Ascending aorta (tissue), 2 donors: ENCODE measurements at places on chromosomes 6 and 20. TPM values are rescaled to one million over a fixed set of nuclear protein-coding genes. Genes with fewer than 3 reads are reported as not detected.

- no peak for DNase-seq
Observed at GRCh38 chr6:37966801-37967200, 147.3 kb downstream of the ZFAND3 start.

The ENPP3 gene
- total RNA-seq: not detected

The BMP6 gene
- total RNA-seq: 16.0 TPM

- DNase-seq: no peak
Observed at GRCh38 chr6:92201618-92202017, 1217.7 kb downstream of the EPHA7 start.

GRCh38 chr6:83729871-83730270 is 21.0 kb upstream of the SNAP91 start:
- DNase-seq: no peak

DNA sequence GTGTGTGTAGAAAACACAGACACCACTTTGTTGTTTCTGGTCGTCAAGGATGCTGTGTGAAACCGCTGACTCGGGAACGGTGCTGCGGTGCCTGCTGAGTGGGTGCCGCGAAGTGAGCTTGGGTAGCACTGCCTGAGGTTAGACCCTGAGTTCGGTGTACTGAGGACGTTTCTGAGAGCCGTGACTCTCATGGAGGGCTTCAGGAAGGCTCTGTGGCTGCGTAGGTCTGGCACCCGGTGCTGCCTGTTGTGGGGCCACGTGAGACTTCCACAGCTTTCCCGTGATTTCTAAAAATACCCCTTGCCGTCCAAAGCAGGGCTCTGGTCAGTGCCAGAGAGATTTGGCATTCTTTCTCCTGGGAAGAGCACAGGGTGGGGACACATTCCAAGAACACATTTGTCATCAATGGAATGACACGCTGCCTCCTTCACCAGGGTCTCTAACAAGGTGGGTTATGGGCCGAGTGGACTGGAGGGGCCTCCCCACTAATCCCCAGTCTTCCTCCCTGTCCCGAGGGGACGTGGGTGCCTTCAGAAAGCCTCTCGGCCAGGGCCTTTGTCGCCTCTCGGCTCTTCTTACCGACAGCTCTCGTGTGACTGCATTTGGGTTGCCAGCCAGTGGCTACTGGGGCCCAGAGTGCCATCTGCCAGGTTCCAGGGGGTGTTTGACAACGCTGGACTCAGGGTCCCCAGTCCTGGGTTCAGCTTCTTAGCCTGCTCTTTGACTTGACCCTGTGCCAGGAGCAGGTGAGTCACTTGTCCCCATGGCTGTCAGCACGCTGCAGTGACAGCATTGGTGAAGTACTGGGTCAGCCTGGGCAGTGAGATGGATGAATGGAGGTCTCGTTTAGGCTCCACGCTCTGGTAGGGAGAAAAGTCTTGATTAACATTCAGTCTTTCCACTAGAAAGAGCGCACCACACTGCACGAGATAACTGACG is 62.2 kb downstream of the SYNJ2 start:
- DNase-seq: no peak

The SFTA2 gene
- total RNA-seq: not detected

DNA sequence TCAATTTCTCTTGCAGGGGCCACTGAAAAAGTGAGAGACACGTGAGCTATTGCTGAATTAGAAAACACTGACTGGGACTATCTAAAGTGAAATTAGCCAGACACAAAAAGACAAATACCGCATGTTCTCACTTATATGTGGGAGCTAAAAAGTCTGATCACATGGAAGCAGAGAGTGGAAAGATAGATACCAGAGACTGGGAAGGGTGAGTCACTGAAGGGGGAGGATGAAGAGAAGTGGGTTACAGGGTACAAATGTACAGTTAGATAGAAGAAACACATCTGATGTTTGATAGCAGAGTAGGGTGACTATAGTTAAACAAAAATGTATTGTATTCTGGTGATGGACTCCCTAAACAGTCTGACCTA is 13.4 kb downstream of the CST3 start:
- DNase-seq: no peak

The GPR6 gene
- total RNA-seq: not detected

DNA sequence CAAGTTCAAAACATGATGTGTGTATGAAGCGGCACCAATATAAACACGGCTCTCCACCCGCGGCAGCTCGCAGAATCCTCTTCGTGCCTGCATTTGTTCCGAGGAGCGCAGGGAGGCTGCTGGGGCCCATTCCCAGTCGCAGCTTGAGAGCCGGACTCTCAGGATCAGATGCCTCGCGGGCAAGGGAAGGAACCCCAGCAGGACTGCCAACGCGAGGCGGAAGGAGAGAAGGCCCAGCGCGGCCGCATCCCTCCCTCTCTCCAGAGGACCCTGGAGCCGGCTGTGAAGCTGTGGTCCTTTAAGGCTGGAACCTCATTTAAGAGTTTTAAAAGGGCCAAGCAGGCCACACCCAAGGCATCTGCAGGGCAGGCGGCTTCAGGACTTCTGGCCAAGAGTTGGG is 44.2 kb upstream of the ZBP1 start:
- DNase-seq: peak; percentile 8

- DNase-seq: no peak
Observed at GRCh38 chr20:1958426-1958825, 35.4 kb downstream of the PDYN start.

GRCh38 chr20:7490288-7490687 is 450.0 kb downstream of the HAO1 start:
- DNase-seq: no peak

DNA sequence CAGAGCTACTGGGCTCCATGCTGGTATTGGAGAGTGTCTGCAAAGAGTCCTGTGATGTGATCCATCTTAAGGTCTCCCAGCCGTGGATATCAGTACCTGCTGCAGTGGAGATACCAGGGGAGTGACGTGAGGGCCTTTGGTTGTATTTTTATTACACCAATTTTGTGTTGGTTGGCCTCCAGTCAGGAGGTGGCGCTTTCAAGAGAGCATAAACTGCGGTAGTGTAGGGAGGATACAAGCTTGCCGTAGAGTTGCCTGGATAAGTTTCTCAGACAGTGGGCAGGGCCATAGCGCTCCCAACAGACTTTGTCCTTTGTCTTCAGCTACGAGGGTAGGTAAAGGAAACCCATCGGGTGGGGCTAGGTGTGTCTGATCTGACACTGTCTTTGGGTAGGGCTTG is 113.0 kb upstream of the CEP162 start:
- no peak for DNase-seq

GRCh38 chr6:100246206-100246605 is 218.5 kb downstream of the SIM1 start:
- no peak for DNase-seq

DNA sequence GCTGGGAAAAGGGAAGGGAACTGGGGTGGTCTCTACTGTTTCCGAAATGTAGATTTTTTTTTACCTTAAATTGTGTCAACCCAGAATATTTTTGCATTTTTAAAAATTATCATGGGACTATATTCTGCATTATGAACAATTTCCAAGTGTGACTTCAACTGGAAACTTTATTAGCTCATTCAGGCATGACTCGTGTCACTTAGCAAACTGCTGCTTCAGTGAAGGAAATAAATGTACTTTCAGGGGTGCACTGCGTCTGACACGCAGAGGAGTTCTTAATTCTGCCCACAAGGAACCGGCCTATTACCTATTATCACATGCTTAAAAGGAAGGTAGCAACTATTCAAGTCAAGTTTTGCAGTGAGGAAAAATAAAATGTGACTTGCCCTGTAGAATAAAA is 291.3 kb upstream of the PRDM1 start:
- no peak for DNase-seq

- no peak for DNase-seq
Observed at GRCh38 chr20:53844259-53844658, 226.1 kb downstream of the BCAS1 start.

The APCDD1L gene
- total RNA-seq: 2.1 TPM

The TRIM40 gene
- total RNA-seq: not detected

GRCh38 chr6:112332274-112332673 is 14.9 kb upstream of the RFPL4B start:
- DNase-seq: no peak

DNA sequence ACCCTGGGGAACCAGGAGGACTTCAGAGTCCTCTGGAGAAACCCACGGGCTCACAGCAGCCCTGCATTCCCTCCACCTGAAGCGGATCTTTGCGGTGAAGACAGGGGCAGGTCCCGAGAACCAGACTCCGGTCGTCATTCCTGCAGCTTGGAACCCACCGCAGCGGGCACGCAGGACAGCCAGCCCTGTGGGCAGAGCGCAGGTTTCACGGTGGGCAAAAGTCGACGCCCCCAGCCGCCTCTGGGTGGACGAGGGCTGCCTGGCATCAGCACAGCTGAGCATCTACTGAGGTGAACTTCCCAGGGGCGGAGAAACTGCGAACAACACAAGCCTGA is 118.3 kb downstream of the PSMB1 start:
- DNase-seq: peak; percentile 22

DNA sequence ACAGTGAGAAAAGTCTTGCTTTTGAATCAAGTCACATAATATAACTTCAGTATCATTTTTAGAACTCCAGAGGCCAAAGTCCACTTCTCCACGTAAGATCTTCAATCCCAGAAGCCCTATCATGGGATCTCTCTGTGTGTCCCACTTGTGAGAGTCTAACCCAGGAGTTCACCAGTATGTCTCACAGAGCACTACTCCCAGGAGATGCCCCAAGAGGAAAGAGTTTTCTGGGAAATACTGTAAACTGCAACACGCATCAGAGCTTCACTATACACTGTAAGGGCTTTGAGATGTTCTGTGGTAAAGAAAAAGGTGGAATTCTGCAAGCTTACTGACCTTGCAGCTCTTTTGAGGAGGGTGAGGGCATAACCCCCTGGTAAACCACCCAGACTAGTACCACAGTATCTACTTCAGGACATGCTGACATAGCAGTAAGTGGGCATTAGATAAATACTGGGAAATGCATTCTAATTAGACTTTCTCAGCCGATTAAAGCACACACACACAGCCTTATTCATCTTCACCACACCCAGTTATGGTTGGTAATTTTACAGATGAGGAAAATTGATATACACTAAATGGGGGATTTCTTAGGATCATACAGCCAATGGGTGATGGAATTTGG is 12.3 kb downstream of the DCBLD1 start:
- no peak for DNase-seq

The RNF217 gene
- 7.3 TPM for total RNA-seq

- DNase-seq: no peak
Observed at GRCh38 chr6:152360034-152360433, 277.1 kb downstream of the SYNE1 start.

DNA sequence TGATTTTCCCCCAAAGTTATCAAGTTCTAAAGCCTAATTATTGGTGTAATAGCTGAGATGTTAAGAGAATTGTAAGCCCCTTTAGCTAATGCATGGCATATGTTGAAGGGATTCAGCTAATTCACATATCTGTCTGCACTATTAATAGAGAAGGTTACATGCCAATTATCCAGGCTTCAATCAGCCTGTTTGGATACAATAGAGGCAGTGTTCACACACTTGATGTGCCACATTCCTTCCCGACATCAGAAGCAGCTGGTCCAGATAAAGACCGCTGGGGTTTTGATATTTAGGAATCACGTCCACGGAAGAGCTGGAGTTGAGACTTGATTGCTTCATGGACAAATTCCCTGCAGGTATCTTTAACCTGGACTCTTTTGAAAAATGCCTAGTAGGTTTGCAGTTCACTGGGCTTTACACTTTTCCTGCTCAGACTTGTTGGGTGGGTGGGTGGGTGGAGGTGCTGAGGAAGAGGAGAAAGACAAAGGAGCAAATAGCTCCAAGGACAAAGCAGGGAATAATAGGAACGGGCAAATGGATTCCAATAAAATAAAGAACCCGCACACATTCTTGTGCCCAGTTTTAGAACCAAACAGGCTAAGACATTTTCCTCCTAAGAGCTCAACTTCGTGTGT is 142.6 kb upstream of the ZNF217 start:
- no peak for DNase-seq

DNA sequence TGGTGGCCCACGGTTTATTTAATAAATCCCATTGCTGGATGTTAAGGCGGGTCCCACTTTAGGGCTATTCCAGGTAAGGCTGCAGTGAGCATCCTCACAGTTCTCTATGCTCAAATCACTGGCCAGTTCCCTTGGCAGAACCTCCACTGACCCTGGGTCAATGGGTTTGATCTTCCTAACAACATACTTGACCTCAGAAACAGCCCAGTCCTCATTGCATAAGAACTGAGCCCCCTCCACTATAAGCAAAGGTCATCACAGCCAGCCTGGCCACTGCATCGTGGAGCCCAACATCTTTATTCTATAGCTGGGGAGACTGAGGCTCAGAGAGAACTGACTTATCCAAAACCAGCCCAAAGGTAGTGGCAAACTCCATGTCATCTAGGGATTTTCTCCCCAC is 4.3 kb upstream of the BPIFB1 start:
- DNase-seq: no peak

DNA sequence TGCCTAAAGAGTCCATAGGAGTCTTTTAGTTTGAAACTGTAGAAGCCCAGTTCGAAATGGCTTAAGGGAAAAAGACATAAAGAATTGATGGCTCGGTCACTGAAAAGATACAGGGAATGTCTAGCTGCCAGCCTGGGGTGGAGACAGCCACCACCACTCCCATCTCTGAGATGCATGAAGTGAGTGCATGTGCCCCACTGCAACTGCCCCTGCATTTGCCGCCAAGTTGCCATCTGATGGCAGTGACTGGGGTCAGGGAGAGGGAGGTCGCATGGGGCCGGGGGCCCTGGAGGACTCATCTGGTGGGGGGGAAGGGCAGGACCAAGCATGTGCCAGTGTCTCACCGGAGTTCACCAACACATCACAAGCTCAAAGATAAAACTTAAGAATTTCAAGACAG is 385.8 kb upstream of the SULF2 start:
- no peak for DNase-seq

The SLC32A1 gene
- not detected for total RNA-seq

The ABHD16A gene
- 28.0 TPM for total RNA-seq

GRCh38 chr6:95784869-95785268 is 207.5 kb downstream of the MANEA start:
- DNase-seq: no peak

The MTFR2 gene
- not detected for total RNA-seq

DNA sequence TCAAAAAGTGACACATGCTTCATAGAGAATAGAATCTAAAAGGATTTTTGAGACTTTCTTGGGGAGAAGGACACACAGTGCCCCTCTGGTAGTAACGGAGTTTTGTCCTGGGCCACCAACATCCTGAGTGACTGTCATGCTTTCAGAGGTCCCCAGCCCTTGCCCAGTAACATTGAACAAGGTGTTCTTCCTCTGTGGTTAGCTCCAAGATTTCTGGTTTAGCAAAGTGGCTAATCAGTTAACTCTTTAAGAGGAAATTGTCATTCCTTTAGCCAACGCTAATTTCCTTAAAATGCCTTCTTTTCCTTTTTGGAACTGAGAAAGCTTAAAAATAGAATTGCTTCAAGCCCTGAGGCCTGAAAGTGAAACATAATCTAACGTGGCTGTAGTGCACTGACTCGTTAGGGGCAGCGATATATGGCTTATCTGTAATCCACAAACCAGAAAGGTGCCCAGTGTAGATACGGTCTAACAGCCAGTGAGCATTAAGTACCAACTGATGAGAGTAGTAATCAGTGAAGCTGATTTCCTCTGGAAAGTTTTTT is 7.8 kb downstream of the E2F3 start:
- no peak for DNase-seq

- no peak for DNase-seq
Observed at GRCh38 chr20:13142143-13142542, 78.9 kb upstream of the ISM1 start.

GRCh38 chr20:59190466-59190865 is 26.8 kb downstream of the ZNF831 start:
- DNase-seq: no peak

- DNase-seq: no peak
Observed at GRCh38 chr20:37749218-37749617, 55.4 kb downstream of the CTNNBL1 start.

GRCh38 chr20:25584905-25585704 is at the start of gene NINL:
TSS of gene NINL (minus strand) at chr20:25585531. CDS start at chr20:25526587, 58,944 bp downstream.
- DNase-seq: peak; percentile 78

- DNase-seq: no peak
Observed at GRCh38 chr6:4441981-4442434, 306.6 kb upstream of the ECI2 start.
